Stimulated activated CD4-positive, alpha-beta T cell treated with anti-CD3 and anti-CD28 coated beads, TNF-alpha, amount 100 ng/mL, for 24 hours (primary cell): ENCODE measurements at places on chromosomes 7 and 10.
A peak's percentile ranks its signal among the peaks of the same experiment; 100 is the strongest.

DNA sequence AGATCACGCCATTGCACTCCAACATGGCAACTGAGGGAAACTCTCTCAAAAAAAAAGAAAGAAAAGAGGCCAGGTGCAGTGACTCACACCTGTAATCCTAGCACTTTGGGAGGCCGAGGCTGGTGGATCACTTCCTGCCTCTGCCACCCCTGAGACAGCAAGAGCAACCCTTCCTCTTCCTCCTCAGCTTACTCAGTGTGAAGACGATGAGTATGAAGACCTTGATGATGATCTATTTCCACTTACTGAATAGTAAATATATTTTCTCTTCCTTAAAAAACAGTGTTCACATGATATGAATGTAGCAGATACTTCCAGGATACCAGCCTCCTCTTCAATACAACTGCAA lies 2.1 kb upstream of the ZKSCAN1 start:
- no peak for DNase-seq

- DNase-seq = no peak
Measured at GRCh38 chr7:44965441-44965903, 13.3 kb downstream of the MYO1G start.

DNA sequence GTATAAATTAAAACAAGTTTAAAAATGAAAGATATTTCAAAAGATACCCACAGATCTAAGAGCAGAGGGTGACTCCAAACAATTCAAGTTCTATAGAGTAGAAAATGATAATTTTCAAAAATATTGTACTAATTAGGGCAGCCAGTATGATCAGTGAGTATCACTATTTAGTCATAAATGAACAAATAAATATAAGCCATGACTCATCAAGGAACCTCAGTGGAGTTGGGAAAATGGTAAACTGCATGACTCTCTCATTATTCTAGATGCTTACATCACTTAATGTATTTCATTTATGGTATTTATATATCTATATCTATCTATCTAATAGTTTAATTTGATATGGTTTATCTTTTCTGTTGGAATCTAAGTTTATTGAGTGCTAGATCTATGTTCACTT lies 94.3 kb downstream of the THSD7A start:
- DNase-seq = no peak

GRCh38 chr10:94005050-94005449 lies 11.3 kb downstream of the PLCE1 start:
- no peak for DNase-seq

DNA sequence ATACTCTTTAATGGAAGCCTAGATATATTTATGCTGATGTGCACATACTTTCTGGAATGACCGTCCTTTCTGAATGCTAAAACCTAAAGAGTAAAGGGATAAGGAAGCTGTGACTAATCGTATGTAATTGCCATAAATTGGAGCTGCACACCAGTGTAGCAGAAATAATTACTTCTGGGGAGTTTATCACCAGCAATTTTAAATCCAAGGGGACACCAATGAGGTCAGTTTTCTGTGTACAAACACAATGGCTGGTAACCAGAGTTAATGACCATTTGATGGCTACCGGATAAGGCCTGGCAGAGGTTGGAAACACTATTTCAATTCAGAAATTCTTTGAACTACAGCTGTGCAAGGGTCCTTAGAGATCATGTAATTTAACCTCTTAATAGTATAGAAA lies 670.1 kb downstream of the REEP3 start:
- no peak for DNase-seq

DNA sequence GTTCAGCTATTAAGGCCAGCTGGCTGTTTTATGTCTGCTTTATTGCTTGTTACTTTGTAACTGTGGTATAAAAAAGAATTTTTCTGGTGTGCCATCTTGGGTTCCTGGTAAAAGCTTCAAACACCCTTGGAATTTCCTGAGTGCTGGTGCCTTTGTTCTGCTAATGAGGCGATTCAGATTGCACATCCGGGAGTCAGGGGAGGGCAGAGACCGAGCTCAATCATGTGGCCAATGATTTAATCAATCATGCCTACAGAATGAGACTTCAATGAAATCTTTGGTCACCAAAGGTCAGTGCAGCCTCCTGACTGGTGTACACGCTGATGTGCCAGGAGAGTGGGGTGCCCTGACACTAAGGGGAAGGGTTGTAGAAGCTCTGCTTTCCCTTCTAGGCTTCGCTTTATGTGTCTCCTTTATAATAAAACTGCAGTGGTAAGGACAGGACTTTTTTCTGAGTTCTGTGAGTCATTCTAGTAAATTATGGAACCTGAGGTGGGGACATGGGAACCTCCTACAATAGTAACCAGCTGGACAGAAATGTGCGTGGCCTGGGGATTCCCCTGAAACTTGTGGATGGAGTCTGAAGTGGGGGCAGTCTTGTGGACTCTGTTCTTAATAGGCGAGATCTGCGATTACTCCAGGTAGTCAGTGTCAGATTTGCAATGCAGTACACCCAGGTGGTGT lies 69.4 kb upstream of the OGDHL start:
- no peak for DNase-seq

DNA sequence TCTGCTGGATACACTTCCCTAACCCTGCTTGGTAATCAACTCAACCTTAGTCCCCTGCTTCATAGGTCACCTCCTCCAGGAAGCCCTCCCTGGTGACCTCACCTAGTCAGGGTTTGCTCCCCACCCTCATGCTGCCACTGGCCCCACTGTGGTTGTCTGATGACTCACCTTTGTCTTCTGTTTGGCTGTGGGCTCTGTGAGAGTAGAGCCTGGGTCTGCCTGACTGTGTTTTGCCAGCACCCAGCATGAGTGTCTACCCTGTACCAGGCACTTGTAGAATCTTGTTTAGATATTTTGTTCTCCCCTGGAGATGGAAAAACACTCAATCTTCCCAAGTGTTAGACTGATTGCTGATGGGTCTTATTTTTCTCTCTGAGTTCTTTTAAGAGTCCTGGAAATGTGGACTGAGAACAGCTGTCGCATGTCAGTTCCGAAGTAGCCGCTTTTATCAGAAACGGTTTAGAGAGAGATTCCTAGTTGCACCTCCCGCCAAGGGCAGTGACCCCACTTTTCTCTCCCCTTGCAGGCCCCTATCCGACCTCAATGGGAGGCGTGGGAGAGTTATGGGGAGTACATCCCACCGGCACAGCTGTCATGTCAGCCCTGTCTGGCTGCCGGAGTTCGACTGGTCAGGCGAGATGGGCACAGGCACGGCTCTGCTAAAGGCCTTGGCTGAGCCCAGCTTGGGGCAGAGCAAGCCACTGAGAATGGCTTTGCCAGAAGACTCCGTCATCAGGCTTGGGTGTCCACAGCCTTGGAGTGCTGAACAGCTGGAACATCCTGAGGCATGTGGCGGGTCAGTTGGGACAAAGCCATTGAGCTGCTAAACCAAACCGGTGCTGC lies 134.3 kb downstream of the GRK5 start:
- peak; percentile 49 for DNase-seq

GRCh38 chr10:48778193-48778857 lies 93.7 kb downstream of the WDFY4 start:
- DNase-seq = no peak

GRCh38 chr10:598415-599170 lies 90.9 kb downstream of the DIP2C start:
- DNase-seq = no peak

DNA sequence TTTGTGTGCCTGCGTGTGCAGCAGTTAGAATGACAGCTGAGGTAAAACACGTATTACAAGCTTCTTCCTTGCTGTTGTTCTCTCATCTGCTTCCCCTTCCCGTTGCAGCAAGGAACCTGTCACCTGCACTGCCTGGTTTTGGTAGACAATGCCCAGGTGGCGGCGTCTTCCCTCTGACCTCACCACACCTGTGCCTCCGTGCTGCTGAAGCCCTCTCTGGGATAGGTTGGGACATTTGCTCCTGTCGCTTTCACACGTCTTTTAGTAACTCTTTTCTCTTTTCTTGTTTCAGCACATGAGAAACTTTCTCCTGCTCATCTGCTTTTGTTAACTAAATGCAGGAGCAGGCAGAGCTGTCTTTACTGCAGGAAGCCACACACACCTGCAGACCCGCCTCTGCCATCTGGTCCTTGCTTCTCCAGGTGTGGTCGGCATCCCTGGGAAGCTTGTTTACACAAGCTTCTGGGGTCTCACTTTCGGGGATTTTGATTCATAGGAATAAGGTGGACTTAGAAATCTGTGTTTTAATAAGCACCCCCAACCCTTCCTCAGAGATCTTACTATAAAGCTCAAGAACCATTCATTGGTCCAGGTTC lies 60.7 kb upstream of the EXOC6 start:
- no peak for DNase-seq

DNA sequence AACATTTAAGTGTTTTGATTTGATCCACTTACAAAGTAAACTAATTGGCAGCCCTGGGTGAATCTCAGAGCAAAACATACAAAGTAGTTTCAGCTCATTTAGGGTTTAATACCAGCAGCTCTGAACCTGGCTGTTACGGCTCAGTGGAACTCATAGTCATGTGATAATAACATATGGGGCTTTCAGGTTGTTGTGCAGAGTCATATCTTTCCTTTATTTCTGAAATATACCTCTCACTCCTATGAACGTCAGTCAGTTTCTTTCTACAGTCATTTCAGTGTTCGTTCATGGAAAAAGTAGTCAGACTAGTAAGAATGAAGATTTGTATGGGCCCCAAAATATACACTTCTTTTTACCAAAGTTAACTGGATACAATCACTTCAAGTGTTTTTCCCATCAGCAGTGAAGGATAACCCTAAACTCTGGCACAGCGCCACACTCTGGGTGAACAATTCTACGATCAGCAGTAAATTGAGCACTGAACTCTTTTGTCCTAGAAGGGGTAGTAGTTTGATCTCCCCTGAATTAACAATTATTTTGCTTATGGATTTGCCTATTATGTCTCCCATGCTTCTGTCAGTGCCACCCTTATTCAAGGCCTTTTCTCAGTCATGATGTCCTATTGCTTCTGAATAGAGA lies 218.6 kb downstream of the THSD7A start:
- DNase-seq = no peak

GRCh38 chr10:87915406-87915805 lies 52.0 kb downstream of the PTEN start:
- no peak for DNase-seq

- DNase-seq = no peak
Measured at GRCh38 chr7:115754226-115754625, 276.3 kb downstream of the TFEC start.

DNA sequence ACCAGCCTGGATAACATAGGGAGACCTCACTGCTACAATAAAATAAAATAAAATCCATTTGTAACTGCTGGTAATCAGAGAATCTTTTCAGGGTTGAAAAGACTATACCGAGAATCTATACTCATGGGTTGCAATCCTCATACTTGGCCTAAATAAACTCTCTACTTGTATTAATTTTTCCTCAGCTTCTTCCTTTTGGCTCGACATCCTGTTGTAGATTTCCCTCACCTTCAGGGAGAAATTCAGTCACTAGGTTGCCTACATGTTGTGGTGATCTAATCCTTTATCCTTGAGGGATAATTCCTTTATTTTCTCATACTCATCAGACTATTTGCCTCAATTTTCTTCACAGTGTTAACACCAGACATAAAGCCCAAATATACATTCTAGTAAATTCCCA lies 1093.4 kb downstream of the SORCS3 start:
- no peak for DNase-seq

DNA sequence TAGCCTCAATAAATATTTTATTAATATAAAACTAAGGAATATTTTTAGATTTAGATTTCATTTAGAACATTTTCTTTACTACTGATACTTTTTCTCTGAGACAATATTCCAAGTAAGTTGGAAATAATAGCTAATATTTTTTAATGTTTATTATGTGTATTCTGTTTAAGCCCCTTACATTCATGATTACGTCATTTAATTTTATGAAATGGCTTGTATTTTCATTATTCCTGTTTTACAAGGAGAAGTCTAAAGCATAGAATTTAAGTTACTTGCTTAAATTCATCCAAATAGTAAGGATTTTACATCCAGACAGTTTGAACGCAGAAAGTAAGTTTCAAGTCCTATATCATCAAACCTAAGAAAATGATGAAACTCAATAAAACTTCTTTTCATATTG lies 6.1 kb downstream of the DGKB start:
- no peak for DNase-seq

DNA sequence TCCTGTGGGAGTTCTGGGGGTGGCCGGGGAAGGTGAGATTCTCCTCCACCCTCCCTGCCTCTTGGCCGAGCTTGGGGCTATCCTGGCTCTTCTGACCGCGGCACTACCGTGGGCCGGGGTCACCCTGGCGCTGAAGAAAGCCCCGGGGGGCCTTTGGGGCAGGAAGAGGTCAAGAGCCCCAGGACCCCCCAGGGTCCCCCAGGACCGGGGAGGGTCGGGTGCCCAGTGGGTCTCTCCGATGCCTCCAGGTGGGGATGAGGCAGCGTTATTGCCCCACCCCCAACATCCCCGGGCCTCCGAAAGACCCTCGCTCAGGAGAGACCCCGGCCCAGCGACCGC lies 439 bp upstream of the KNDC1 start:
- no peak for DNase-seq

GRCh38 chr10:7117806-7118674 lies 292.8 kb downstream of the SFMBT2 start:
- DNase-seq = no peak

DNA sequence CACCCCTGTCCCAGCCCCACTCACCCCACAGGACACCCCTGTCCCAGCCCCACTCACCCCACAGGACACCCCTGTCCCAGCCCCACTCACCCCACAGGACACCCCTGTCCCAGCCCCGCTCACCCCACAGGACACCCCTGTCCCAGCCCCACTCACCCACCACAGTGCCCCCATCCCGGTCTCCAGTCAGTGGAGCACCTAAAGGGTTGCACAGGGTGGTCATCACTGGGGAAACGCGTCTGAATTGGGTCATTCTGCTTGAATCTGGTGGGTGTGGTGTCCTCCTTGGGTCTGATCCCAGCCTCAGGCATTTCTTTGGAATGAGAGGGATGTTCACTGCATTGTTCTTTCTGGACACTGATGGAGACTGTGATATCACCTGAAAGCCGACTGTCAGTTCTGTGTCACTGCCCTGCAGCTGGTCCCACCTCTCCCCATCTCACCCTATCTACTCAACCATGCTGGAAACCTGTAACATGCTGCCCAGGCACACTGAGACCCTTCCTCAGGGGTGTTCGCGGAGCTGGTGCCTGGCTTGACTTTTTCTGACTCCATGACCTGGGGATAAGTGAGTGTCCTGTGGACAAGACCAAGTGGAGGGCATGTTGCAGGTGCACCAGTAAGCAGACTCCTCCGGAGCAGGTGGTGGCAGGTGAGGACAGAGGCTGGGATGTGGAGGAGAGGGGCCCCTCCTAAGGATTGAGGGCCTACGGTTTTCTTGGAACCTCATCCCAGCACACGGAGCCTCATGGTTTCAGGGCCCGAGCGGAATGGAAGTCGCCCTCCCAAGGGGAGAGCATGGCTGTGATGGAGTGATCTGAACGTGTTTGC lies 262.5 kb upstream of the PPP2R2D start:
- no peak for DNase-seq

GRCh38 chr7:33789871-33790630 lies 115.3 kb upstream of the BMPER start:
- no peak for DNase-seq
